Fibroblast of skin of left quadriceps (primary cell): ENCODE measurements at places on chromosomes 16 and 17.
A peak's percentile ranks its signal among the peaks of the same experiment; 100 is the strongest.

DNA sequence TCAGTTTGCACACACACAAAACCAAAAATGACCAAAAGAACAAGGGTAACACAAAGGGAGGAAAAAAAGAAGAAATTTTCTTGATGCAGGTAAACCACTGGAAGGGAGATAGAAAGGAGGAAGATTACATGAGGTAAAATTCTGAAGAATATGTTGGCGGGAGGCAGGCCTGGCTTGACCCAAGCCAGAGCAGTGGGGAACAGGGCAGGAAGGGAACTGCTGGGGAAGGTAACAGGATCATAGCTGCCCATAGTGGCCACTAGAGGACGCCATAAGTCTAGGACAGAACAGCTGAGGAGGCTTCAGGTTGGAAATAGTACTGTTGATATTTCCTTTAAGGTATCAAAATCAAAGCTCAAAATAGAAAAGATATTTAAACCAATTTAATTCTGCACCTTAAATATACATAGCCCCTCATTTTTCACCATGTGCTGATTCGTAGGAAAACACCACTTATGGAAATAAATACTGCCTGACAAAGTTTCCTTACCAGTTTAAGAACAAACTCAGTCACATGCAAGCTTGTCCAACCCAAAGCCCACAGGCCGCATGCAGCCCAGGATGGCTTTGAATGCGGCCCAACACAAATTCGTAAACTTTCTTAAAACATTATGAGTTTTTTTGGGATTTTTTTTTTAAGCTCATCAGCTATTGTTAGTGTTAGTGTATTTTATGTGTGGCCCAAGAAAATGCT lies 15.5 kb downstream of the VPS35 start:
- DNase-seq, result no peak

- no peak for DNase-seq
Observed at GRCh38 chr16:31505483-31505882, 2.7 kb downstream of the RUSF1 start.

GRCh38 chr17:38561416-38562214 lies 44.1 kb downstream of the SRCIN1 start:
- no peak for DNase-seq

GRCh38 chr17:74798239-74798707 lies 22.1 kb upstream of the NAT9 start:
- DNase-seq, result peak; percentile 51

GRCh38 chr16:19274165-19274797 lies 11.2 kb upstream of the CLEC19A start:
- no peak for DNase-seq

- DNase-seq, result no peak
Observed at GRCh38 chr17:80233202-80233601, 13.0 kb downstream of the SLC26A11 start.

- DNase-seq, result no peak
Observed at GRCh38 chr17:50137042-50137441, 7.1 kb upstream of the SAMD14 start.

GRCh38 chr16:19677402-19677801 lies 40.6 kb downstream of the KNOP1 start:
- DNase-seq, result no peak

DNA sequence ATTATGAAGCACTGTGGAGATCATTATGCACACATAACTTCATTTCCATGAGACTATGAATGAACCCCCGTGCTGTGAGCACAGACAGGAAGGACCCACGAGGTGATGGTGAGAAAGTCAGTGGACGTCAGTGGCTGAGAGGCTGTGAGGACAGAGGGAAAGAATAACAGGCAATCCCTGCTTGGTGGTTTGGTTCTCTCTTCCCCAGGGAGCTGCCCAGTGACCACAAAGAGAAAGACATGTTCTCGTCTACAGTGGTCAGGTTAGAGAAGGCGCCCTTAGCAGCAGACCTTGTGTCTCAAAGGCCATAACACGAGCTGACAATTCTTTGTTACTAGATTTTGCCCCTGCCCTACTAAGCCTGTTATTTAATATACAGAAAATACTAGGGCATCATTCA lies 609.2 kb downstream of the TOX3 start:
- DNase-seq, result no peak

GRCh38 chr16:1953734-1954133 lies 755 bp downstream of the RPL3L start:
- DNase-seq, result no peak

GRCh38 chr17:2343421-2343820 lies 6.1 kb downstream of the SGSM2 start:
- no peak for DNase-seq

DNA sequence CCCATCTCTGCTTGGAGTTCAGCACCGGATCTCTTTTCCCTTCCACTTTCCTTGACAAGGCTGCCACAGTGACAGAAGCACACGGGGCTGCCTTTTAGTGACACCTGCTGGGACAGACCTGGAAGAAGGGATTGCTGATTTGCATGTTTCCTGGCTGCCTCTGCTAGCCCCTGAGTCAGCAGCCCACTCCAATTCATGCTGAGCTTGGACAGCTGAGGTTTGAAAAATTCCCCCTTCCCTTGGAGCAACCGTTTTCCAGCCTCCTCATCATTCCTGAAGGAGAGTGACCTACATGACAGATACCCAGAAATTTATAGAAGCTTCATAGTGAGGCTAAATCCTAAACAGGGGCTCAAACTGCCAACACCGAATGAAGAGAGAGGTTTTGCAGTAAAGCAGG lies 18.8 kb upstream of the RBL2 start:
- no peak for DNase-seq

- DNase-seq, result peak; percentile 94
Observed at GRCh38 chr17:38451840-38452529, 23.7 kb downstream of the ARHGAP23 start.

- no peak for DNase-seq
Observed at GRCh38 chr17:16880121-16880842, 91.6 kb downstream of the TNFRSF13B start.

DNA sequence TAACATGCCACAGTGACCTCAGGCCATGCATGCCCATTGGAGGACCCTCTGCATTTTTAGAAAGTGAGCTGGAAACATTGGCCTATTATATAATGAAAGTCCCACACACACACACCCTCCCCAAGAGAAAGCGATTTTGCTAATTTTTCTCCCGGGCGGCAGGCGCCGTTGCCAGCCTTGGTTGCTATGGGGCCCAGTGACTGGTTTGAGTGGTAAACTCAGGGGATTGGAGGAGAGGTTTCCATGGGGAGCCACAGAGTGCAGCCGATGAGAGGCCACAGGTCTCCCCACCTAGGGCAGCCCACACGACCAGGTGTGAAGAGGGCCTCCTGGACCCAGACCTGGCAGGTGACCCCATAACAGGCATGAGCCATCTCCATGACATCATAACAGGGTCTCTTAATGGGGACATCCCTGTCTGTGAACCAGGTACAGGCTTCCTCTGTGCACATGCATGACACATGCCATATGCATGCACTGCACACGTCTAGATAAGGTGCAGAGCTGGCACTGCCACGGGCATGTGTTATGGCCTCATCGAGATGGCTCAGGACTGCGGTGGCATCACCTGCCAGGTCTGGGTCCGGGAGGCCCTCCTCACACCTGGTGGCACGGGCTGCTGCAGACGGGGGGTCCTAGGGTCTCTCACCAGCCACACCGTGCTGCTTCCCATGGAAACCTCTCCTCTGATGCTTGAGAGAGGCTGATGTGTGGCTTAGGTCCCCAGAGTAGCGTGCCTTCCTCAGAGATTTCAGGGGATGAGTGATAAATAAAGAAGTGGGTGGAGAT lies 144.1 kb downstream of the RBFOX3 start:
- no peak for DNase-seq

GRCh38 chr16:86337581-86338402 lies 172.5 kb upstream of the FOXF1 start:
- no peak for DNase-seq

DNA sequence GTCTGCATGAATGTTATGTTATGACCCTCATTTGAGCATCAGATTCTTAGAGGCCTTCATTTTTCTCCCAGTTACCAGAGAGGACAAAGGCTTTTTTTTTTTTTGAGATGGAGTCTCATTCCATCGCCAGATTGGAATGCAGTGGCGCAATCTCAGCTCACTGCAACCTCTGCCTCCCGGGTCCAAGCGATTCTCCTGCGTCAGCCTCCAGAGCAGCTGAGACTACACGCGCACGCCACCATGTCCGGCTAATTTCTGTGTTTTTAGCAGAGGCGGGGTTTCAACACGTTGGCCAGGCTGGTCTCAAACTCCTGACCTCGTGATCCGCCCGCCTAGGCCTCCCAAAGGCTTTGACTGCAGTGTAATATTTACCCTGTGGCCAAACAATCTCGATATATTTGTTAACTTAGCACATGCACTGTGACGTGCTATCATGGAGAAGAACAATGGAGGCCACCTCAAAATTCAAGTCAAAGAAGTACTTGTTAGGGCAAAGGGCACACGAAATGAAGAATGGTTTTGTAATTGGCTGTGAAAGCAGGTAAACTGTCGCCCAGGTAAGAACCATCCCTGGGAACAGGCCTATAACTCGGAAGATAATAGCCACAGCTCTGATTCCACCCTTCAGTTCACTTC lies 303.4 kb downstream of the SLC39A11 start:
- no peak for DNase-seq

DNA sequence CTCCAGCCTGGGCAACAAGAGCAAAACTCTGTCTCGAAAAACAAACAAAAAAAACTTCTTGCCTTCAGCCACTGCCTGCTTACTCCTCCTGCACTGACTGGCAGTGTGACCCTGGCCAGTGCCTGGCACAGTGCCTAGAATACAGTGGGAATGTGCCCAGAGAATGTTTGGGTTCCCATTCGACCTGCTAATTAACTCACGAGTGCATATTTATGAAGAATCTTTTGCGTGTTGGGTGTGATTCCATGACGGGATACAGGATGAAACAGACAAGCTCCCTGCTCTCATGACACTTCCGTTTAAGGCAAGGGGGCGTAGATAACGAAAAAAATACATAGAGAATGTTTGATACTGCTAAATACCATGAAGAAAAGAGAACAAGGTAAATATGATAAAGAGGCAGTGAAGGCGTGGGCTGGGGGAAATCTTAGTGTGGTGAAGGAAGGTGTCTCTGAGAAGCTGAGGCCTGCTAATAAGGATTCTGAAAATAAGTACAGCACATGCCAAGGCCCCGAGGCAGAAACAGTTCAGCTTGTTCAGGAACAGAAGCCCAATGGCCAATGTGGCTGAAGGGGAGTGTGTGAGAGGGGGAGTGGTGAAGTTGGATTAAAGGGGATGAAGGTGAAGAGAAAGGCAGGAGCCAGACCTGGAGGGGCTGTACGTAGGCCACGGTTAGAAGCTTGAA lies 4.3 kb downstream of the ABI3 start:
- DNase-seq, result no peak

- no peak for DNase-seq
Observed at GRCh38 chr16:31020536-31020935, 10.1 kb upstream of the STX1B start.

- DNase-seq, result peak; percentile 32
Observed at GRCh38 chr17:32111141-32111771, 31.0 kb upstream of the RHOT1 start.

- DNase-seq, result no peak
Observed at GRCh38 chr17:42667088-42667951, 8.2 kb downstream of the TUBG2 start.

GRCh38 chr17:82923366-82924113 lies 83.7 kb upstream of the ZNF750 start:
- no peak for DNase-seq

- no peak for DNase-seq
Observed at GRCh38 chr16:59840169-59840568, 1106.1 kb upstream of the GOT2 start.

GRCh38 chr16:78372277-78372676 lies 272.8 kb downstream of the WWOX start:
- DNase-seq, result no peak

DNA sequence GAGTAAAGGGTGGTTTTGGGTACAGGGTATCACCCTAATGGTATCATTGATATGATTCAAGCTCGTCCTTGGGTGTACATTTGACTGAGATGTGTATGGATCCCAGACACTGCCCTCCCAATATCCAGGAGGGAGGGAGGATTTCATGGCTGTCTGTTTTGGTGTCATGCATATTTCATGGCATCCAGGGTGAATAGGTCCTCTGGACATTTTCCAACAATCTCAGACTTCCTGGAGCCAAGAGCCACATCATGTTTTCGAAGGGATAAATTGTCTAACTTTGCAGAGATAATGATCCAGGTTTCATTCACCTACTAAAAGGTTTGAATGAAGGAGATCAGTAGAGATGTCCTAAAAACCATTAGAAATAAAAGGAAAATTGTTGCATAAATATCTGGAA lies 431.9 kb downstream of the SHISA9 start:
- no peak for DNase-seq

- DNase-seq, result no peak
Observed at GRCh38 chr16:87033541-87034300, 283.5 kb downstream of the C16orf95 start.

- no peak for DNase-seq
Observed at GRCh38 chr17:18177133-18177532, 6.5 kb upstream of the ALKBH5 start.

- no peak for DNase-seq
Observed at GRCh38 chr16:47627085-47627639, 166.0 kb downstream of the PHKB start.

GRCh38 chr17:16480995-16481394 lies 11.0 kb downstream of the LRRC75A start:
- DNase-seq, result no peak

DNA sequence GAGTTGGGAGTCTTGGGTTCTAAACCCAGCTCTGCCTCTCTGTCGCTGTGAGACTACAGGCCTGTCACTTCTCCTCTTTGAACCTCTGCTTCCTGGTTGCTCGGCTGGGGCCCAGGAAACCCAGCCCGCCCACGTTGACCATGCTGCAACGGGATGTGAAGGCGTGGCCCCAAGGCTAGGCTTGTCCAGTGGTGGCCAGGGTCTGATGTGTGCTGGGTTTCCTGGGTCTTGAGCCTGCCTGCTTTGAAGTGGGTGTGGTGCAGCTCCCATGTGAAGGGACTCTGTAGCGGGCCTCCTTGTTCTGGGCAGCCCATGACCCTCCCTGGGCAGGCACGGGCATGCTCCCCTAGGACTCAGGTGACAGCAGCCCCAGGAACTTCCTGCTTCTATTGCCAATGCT lies 82.3 kb downstream of the SDR42E1 start:
- no peak for DNase-seq

GRCh38 chr16:89410794-89411309 lies 79.5 kb downstream of the ANKRD11 start:
- no peak for DNase-seq

GRCh38 chr17:19413761-19414160 lies 2.7 kb downstream of the RNF112 start:
- no peak for DNase-seq

DNA sequence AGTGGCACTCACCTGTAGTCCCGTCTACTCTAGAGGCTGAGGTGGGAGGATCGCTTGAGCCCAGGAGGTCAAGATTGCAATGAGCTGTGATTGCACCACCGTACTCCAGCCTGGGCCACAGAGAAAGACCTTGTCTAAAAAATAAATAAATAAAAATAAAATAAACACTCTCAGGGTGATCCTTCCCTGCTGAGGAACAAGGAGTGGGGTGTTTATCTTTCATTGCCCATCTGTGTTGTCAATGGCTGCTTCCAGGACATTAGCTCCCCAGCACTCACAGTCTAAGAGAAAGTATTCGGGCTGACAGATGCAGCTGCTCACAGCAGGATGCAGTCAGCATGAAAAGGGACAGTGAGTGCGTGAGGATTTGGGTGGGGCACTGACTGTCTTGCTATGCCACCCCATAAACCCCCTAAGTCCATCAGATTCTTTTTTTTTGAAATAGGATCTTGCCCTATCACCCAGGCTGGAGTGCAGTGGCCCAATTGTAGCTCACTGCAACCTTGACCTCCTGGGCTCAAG lies 31.3 kb upstream of the RBBP6 start:
- no peak for DNase-seq
